ENCODE measurements at places on chromosomes 2 and 18.

DNA sequence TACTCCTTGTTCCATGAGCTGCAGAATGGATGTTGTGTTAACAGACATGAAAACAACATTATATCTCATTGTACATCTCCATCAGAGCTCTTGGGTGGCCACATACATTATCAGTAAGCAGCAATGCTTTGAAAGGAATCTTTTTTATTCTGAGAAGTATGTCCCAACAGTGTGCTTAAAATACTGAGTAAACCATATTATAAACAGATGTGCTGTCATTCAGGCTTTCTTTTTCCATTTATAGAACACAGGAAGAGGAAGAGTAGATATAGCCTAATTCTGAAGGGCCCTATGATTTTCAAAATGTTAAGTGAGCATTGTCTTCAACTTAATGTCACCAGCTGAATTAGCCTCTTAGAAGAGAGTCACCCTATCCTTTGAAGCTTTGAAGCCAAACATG, 44.3 kb upstream of the CABYR start:
- no peak for DNase-seq

GRCh38 chr2:105791229-105791628, 46.5 kb downstream of the NCK2 start:
- no peak for DNase-seq

DNA sequence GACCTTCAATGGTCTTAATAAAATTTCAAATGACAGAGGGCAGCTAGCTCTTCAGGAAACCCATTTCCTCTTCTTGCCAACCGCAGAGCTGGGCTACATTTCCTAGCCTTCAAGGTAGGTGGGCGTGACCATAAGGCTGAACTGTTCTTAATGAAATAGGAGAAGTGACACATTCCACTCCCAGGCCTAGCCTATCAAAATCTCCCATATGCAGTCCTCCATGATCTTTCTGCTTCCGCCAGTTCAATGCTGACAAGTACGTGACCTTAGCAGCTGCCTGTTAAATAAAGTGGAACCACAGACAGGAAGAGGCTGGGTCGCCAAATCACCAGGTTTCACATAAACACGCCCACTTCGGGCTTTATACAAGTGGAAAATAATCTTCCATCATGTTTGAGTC, 13.2 kb downstream of the SERPINE2 start:
- peak; percentile 4 for DNase-seq

DNA sequence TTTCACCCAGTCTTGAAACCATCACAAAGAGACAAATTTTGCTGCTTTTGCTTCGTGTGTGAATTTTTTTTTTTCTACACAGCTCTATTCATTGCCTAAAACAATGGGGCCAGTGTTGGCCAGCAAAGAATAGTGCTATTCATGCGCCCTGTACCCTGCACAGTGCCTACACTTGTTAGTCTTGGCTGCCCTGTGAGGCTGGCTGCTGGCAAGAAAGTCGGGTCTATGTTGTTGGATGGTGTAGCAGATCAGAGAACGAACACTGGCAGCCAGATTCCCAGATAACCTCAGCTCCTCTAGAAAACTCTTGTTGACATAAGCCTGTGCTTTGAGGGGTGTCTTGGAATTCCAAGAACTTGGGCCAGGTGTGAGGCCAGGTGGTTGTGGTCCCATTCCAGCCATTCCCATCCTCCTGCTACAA, 455.7 kb upstream of the TCF4 start:
- no peak for DNase-seq

DNA sequence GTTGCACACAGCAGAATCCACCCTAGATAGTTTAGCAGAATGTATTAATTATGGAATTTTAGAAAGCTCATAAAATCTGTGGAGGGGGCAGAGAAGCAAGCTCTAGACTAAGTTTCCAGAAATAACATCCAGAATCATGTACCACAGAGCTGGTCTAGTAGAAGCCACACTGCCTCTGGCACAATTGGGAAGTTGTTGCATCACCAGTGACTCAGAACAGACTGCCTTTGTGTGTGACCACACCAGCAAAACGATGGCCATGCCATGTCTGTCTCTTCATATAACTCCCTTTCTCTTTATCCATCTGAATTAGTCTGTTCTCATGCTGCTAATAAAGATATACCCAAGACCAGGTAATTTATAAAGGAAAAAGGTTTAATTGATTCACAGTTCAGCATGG, 158.9 kb downstream of the CCDC148 start:
- no peak for DNase-seq

DNA sequence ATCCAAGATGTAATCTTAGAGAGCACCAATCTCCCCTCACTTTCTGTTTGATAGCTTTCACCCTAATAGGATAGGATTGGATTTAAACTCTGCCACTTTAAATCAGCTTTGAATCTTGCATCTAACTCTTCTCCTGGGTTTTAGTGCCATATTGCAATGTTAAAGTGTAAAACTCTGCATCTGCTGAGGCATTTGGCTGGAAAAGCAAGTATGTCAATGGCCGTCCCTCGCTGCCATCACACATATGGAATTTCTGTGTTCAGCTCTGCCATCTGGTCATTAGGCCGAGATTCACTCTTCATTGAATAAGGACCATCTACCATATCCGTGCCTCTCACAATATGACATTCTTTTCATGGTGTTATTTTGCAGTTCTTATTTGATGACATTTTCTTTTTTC, 728.1 kb upstream of the PIK3C3 start:
- no peak for DNase-seq

DNA sequence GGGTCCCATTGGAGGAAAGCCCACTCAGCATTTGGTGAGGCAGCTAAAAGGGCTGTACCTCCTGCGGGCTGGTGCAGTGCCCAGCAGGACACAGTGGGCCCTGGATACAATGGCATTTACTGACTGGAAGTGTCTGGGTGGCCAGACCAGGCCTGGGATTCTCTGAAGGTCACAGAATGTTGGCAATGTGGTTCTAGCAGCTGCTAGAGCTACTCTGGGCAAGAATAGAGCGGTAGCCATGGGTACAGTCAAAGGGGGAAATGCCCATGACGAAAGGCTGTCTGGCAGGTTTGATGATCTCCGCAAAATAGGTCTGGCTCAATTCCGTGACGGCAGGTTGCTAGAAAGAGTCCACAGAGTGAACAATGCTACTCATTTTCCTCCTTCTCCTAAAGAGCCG, 241.8 kb downstream of the AFF3 start:
- DNase-seq, result no peak

GRCh38 chr2:26542676-26543505, 65.0 kb upstream of the OTOF start:
- no peak for DNase-seq

- no peak for DNase-seq
Observed at GRCh38 chr2:120540719-120541552, 194.7 kb upstream of the GLI2 start.

DNA sequence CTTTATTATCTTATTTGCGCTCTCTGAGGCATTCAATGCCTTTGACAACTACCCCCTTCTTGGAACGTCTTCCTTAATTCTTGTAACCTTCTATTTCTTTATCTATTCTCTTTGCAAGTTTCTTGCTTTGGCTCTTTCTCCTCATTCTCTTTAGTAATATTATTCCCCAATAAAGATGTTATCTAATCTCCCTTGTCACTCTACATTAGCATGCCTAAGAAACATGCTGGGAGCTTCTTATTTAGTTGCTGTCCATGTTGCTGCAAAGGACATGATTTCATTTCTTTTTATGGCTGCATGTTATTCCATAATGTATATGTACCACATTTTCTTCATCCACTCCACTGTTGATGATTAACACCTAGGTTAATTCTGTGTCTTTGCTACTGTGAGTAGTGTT, 113.7 kb downstream of the RDH14 start:
- DNase-seq, result no peak

DNA sequence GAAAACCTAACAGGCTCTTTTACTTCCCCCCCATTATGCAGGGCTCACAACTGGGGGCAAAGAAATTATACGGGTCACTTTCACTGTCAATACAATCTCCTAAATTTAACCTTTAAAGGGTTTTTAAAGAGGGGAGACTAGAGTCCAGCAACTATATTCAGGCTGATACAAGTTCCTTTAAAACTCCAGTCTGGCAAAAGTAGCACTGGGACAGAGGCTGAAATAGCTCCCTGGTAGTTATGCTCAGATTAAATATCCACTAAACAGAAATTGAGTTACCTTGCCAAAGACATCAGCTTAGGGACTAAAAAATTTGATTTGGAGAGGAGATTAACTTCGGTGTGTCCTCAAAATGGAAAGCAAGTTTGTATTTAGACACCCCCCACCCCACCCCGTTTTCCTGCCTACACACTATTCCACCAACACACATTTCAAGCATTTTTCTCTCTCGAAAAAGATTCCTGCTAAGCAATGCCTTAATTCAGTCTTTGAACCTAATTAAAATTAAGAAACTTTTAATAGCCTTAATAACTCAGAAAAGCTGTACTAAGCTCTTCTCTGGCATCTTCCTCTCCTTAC, 127.2 kb downstream of the OSBPL1A start:
- DNase-seq, result no peak

GRCh38 chr2:97806738-97807618, 93.6 kb downstream of the ZAP70 start:
- DNase-seq, result peak; percentile 64

DNA sequence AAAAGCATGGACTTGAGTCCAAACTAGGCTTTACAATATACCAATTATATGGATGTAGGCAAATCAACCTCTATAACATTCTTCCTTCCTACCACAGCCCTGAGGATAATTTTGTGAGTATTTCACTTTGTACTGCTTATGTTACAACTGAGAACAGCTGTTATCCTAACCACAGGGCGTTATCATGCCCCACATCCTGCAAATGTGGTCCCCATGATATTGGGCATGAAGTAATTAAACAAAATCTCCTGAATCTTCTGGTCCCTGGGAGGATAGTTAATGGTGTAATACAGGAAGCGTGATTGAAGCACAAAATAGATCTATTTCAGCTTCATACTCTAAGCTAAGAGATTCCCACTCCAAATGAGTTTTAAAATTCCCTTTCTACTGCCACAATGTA, 223.6 kb downstream of the CDH20 start:
- no peak for DNase-seq

- no peak for DNase-seq
Observed at GRCh38 chr2:217415316-217415715, 555.5 kb upstream of the TNP1 start.

- no peak for DNase-seq
Observed at GRCh38 chr2:101479328-101479727, 4.4 kb upstream of the RFX8 start.

- no peak for DNase-seq
Observed at GRCh38 chr2:62727259-62727867, 21.9 kb downstream of the EHBP1 start.

GRCh38 chr2:11417946-11418585, 47.9 kb downstream of the E2F6 start:
- no peak for DNase-seq

DNA sequence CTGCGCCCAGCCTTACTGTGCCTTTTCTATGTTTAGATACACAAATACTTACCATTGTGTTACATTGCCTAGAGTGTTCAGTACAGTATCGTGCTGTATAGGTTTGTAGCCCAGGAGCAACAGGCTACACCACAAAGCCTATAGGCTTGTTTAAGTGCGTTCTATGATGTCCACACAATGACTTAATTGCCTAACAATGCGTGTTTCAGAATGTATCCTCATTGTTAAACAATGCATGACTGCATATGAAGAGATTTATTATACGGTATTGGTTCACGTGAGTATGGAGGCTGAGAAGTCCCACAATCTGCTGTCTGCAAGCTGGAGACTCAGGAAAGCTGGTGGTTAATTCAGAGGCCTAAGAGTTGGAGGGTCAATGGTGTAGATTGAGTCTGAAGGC, 46.1 kb upstream of the MGAT4A start:
- DNase-seq, result no peak

DNA sequence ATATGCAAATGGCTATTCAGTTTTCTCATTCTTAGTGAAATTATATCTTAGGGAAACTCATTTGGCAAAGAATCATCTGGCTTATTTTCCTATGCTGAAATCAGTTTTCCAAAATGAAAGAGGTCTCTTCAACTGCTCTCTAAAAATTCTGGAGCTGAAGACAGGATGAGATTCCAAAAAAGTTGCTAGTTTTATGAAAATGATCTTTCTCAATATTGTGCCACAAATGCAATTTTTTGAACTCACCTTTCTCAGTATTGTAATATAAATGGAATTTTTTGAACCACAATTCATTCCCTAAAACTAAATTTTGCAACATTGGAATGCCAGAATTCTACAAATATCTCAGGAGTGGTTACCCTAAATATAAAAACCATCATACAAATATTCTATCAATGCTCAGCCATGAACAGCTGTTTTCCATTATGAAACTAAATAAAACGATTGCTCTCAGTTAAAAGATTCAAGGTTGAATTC, 147.7 kb upstream of the PKDCC start:
- no peak for DNase-seq

- no peak for DNase-seq
Observed at GRCh38 chr18:446941-447560, 53.5 kb downstream of the COLEC12 start.

DNA sequence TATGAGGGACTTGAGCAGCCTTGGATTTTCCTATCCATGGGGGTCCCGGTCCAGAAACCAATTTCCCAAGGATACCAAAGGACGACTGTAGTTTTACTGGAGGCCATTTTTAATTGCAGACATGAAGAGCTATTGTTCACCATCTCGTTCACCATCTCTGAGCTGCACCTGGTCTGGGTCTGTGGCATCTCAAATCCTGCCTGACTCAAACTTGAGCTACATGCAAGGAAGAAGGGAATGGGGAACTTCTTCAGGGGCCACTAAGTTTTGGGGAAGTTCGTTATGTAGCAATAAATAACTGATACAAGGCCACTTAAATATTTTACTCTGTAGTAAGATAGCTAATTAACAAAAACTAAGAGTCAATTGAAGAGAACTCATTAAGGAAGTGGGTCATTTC, 2.1 kb upstream of the SMCHD1 start:
- no peak for DNase-seq

- DNase-seq, result no peak
Observed at GRCh38 chr2:148658807-148659722, 14.5 kb downstream of the EPC2 start.

GRCh38 chr2:120683081-120683480, 52.6 kb upstream of the GLI2 start:
- no peak for DNase-seq

GRCh38 chr2:238106698-238107524, 6.8 kb downstream of the ESPNL start:
- DNase-seq, result no peak

GRCh38 chr2:96389736-96390135, 54.2 kb downstream of the NCAPH start:
- DNase-seq, result no peak

DNA sequence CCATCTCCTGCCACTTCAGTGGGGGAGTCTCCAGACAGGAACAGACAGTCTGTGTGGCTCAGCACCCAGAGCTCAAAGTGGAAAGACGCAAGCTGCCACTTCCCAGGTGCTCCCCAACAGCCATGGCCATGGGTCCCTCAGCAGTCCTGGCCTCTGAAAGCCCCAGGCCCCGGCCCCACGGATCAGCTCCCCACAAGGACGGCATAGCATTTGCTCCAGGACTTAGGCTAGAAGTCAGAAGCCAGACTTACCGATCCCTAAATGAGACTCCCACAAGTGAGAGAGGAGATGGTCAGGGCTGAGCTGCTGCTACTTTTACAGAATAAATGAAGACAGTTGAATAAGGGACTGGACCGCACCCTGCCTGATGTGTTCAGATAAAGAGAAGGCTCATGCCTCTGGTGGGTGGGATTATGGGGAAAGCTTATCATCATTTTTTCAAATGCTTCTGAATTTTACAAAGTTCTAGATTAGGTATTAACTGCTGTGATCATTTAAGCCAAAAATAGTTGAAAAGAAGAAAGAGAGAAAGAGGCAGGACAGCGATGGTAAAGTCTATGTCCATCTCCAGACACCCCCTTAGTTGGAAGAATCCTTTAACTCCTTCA, 50.5 kb downstream of the ADD2 start:
- DNase-seq, result no peak

All from T follicular helper cell (primary cell).